ENCODE measurements at places on chromosomes 6 and 20.

- DNase-seq = no peak
These were observed 161.8 kb downstream of the DLL1 start for GRCh38 chr6:170128811-170129681.

DNA sequence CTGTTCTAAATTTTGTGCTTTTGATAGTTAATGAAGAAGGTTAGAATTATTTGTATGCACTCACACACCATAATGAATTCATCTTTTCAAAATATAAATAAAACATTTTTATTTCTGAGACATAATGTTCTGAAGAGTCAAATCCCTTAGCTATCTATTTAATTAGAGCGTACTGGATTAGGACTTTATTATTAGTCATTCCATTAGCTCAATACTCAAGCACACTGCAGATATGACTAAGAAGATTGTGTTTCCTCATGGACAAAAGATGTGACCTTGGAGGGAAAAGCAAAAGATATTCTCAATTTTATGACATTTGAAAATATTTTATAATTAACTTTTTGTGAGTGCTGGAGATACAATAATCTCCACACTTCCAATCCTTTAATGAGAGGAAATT lies 666.4 kb downstream of the CD109 start:
- no peak for DNase-seq

GRCh38 chr6:170268216-170269129 lies 22.4 kb downstream of the DLL1 start:
- DNase-seq = no peak

DNA sequence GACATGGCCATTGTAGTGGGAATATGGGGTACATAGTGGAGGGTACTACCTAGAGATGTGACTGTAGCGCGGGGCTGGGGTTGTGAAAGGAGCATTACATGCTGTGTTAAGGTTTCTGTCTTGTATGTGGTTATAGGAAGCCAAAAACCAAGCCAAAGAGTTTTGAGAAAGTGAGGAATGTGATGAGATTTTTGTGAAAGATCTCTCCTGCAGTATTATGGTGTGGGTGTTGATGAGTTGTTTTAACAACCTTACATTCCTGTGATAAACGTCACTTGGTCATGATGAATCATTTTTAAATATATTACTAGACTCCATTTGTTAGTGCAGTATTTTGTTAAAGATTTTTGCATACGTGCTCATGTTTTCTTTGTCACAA lies 48.9 kb downstream of the ZFAND3 start:
- no peak for DNase-seq

GRCh38 chr6:125094563-125094962 lies 59.0 kb upstream of the TPD52L1 start:
- no peak for DNase-seq

DNA sequence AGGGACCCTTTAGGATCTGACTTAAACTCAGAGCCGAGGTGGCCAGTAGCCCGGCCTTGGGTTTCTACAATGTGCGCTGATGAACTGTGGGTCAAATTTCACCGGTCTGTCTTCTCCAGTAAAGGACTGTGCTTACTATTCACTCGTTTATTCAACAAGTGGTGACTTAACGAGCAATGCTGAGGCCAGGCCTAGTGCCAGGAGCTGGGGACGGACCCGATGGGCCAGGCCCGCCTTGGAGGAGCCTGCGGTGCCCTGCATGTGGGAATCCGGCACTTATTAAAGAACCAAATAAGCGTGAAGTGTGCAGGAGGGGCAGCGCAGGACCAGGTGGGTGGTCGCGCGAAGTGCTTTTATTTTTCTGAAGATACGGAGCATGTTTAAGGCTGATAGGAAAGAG lies 24.0 kb downstream of the CTCFL start:
- DNase-seq = no peak
